ENCODE measurements at places on chromosomes 16 and 17.
A peak's percentile ranks its signal among the peaks of the same experiment; 100 is the strongest.

DNA sequence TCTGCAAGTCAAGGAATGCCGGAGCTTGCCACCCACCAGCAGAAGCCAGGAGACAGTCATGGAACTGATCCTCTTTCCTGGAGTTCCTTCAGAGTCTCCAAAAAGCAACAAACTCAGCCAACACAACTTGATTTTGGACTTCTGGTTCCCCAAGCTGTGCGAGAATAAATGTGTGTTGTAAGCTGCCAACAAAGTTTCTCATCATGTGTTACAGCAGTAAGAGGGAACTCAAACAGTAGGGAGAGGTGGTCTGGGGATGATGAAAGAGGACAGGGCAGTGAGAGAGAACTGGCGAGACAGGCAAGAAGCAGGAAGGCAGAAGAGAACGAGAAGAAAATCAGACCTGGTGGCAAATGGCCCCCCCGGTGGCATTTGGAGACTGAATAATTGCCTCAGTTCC, 204.9 kb downstream of the MAF start:
- no peak for DNase-seq

GRCh38 chr17:82299452-82299851, 18.0 kb downstream of the CD7 start:
- DNase-seq, result no peak

- DNase-seq, result peak; percentile 38
Measured at GRCh38 chr16:24372824-24373223, 116.7 kb downstream of the CACNG3 start.

GRCh38 chr17:42266918-42267766, 9.0 kb downstream of the STAT5B start:
- DNase-seq, result no peak

GRCh38 chr16:82137822-82138167, 32.2 kb downstream of the MPHOSPH6 start:
- no peak for DNase-seq

GRCh38 chr16:4767872-4768548, 1.0 kb upstream of the ZNF500 start:
- DNase-seq, result no peak

- DNase-seq, result no peak
Measured at GRCh38 chr17:7982666-7983065, 19.7 kb upstream of the GUCY2D start.

GRCh38 chr17:44280392-44280937, 12.5 kb upstream of the SLC4A1 start:
- DNase-seq, result no peak

DNA sequence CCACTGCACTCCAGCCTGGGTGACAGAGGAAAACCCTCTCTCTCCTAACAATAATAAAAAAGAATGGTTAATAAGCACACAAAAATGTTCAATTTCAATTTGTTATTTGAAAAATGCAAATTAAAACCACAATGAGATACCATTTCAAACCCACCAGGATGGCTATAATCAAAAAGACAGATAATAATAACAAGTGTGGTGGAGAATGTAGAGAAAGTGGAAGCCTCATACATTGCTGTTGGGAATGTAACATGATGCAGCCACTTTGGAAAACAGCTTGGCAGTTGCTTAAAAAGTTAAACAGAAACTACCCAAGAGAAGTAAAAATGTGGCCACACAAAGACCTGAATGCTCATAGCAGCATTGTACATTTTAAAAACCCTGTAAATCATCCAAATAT, 51.8 kb upstream of the MAP3K14 start:
- no peak for DNase-seq

DNA sequence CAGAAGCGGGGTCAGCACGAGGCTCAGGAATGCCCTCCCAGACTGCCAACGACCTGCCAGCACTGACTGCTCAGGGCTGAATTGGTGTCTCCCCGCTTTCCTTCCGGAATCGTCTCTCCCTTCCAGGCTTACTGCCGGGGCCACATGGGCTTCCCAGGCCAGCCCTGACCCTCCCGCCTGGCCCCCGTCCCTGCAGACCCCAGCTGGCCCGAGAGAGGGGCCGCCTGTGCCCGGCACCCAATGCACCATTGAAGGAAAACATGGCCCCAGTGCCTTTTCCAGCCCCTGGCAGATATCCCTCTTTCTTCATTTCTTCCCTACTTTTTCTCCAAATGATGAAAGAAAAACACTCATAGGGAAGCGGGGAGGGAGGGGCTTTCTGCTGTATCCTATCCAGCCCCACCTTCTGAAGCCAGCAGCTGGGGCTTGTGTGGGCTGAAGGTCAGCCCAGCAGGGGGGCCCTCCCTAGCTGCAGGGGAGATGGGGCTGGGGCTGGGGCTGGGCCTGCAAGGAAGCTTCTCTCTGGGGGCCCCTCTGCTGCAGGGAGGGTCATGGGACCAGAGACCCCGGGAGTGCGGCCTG, 25.9 kb downstream of the ZNF469 start:
- no peak for DNase-seq

DNA sequence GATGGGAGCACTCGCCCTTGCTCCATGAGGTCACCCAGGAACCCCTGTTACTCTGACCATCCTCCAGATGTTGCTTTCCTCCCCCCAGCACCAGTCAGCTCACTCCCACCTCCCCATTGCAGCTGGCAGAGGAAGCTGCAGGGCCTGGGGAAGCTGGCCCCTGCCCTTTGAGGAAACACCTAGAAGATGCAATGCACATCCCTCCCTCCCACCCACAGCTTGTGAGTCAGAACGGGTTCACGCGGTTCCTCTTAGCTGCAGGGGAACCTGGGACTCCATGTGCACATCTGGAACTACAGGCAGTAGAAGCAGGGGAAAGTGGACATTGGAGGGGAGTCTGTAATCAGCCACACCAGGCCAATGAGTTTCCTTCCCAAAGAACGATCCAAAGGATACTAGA, 96.9 kb downstream of the KATNIP start:
- DNase-seq, result no peak

- DNase-seq, result no peak
Measured at GRCh38 chr16:82636958-82637357, 10.2 kb downstream of the CDH13 start.

- DNase-seq, result no peak
Measured at GRCh38 chr16:52114379-52114778, 432.6 kb downstream of the TOX3 start.

DNA sequence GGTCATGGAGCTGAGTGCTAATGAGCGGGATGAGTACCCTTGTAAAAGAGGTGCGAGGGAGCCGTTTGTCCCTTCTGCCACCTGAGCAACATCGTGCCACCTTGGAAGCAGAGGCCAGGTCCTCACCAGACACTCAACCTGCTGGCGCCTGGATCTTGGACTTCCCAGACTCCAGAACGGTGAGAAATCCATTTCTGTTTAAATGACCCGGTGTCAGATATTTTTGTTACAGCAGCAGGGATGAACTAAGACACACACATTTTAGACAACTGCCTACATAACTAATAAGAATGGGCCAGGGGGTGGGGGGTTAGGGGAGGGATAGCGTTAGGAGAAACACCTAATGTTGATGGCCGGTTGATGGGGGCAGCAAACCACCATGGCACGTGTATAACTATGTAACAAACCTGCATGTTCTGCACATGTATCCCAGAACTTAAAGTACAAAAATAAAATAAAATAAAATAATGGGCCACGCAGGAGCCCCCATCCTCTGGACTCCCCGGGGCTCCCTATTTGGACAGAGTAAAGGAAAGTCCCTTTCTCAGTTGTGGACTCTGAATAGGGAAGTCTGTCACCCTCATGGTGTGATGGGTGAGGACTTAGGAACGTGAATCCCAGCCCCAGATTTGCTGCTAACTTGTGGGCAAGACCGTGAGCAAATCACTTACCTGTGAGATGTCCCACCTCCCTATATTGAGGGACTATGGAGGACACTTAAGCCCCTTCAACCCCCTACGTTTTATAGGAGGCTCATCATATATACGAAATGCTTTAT, 60.6 kb upstream of the DNAH17 start:
- no peak for DNase-seq

DNA sequence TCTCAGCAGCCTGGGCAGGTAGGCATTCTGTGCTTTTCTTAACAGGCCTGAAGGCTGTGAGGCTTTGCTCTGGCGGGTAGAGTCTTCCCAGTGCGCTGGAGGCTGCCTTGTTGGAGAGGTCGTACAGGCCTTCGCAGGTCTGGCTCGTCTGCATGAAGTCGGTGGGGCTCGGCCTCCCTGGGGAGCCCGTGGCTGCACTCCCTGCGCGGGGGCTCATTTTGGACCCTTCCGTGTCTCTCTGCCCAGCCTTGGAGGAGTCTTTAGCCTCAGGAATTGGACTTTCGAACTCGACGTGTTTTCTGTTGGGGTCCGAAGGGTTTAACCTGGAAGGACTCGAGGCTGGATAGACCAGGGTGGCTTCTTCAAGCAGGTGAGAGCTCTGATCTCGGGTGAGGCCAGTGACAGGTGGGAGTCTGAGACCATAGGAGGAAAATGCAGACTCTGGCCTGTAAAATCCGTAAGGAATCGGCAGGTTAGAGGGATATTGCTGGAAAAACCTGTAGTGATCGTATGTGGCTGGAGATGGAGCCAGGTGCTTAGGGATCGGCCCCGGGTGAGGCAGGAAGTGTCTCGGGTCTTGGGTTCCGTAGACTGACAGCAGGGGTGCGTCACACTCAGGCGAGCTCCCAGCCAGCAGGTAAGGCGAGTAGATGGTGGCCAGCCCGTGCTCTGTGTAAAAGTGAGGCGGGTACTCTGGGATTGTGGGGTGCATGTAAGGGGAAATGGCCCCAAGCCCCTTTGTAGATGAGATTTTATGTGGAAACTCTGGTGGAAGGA, 8.6 kb downstream of the ZNF750 start:
- DNase-seq, result no peak

GRCh38 chr17:64635647-64636305, 26.3 kb downstream of the SMURF2 start:
- DNase-seq, result no peak

DNA sequence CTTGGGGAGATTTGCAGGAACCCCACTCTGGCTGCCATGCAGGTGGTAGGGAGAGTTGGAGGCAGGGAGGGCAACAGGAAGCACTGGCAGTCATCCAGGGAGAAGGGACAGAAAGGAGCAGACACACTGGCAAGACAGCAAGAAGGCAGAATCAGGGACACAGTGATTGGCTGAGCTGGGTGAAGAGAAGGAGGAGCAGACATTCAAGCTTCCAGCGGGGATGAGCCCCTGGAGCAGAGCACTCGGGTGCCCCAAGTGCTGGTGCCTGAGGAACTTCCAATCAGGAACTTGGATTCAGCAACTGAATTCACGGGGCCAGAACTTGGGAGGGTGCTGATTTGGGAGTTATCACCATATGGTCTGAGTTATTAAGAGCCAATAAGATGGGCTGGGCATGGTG, 6.3 kb upstream of the ITGA3 start:
- DNase-seq, result no peak

GRCh38 chr17:73861543-73861942, 217.3 kb upstream of the SDK2 start:
- DNase-seq, result no peak

GRCh38 chr16:89612415-89613166, 851 bp upstream of the DPEP1 start:
- DNase-seq, result no peak

- no peak for DNase-seq
Measured at GRCh38 chr16:57167953-57168352, 17.9 kb downstream of the PSME3IP1 start.

- no peak for DNase-seq
Measured at GRCh38 chr17:3879591-3880417, 13.0 kb downstream of the CAMKK1 start.

DNA sequence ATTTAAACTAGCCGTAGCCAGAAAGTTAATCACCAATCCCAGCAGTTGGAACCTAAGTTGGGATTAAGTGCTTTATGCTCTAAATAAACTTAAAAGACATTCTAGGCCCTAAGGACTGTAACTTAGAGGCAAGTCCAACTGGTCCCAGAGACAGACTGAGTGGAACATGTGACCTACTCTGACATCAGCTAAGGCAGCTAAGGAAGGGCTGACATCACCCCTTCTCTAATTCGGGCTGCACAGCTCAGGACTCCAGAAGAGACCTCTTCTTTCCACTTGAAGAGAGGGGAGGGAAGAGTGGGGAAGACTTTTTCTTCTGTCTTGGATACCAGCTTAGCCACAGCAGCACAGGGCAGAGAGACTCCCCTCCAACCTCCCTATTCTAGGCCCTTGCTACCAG, 565.2 kb downstream of the CDH8 start:
- no peak for DNase-seq

- DNase-seq, result no peak
Measured at GRCh38 chr17:73317513-73318426, 6.0 kb upstream of the CDC42EP4 start.

GRCh38 chr16:3874794-3875692, 5.5 kb downstream of the CREBBP start:
- no peak for DNase-seq

DNA sequence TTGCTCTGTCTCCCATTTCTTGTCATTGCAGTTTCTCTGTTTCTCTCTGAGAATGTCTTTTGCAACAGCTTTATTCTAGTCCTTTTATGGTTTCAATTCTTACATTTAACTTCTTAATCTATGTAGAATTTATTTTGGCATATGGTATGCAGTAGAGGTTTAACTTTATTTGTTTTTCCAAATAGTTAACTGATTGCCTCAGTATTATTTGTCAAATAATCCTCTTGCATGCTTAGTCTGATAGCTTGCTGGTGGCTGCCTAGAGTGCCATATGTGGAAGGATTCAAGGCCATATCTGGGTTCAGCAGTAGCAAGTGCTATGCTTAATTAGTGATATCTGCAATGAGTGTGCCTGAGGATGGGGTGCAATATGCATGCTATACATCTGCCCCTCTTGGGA, 6.9 kb downstream of the SNTB2 start:
- no peak for DNase-seq

- DNase-seq, result no peak
Measured at GRCh38 chr16:3949287-3949686, 68.8 kb upstream of the CREBBP start.

- no peak for DNase-seq
Measured at GRCh38 chr17:17605083-17605728, 13.7 kb upstream of the PEMT start.

DNA sequence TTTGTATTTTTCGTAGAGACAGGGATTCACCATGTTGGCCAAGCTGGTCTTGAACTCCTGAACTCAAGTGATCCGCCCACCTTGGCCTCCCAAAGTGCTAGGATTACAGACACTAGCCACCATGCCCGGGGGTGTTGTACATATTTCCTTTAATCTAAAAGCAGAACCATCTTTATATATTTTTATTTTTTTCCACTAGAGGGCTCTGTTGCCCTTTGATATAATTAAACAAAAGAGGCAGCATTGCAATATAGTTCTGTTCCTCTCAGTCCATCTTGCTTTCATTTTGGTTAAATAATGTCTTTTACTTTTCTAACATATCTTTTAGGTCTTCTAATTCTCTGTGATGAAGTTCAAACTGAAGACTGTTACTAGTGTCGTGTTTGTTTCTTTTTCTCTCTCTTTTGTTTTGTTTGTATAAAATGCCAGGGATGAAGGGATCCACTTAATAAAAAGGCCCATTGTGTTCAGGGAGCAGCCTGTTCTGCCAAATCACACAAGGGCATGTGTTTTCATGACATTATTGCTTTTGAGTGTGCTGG, 23.4 kb downstream of the WWOX start:
- DNase-seq, result no peak
